ENCODE measurements at places on chromosomes 11 and 22. TPM values are rescaled to one million over a fixed set of nuclear protein-coding genes. Genes with fewer than 3 reads are reported as not detected.

The PDE2A gene
- total RNA-seq: 2.6 TPM

The SLC37A2 gene
- total RNA-seq: 0.30 TPM

The OR5A1 gene
- not detected for total RNA-seq

The OR8D1 gene
- total RNA-seq: not detected

The JAML gene
- not detected for total RNA-seq

The OVCH2 gene
- total RNA-seq: not detected

The TEX54 gene
- total RNA-seq: not detected

The SYCE3 gene
- not detected for total RNA-seq

The IRAG1 gene
- total RNA-seq: 3.6 TPM

The OR6Q1 gene
- not detected for total RNA-seq

The MTMR2 gene
- 28.7 TPM for total RNA-seq

The SLC22A8 gene
- not detected for total RNA-seq

The MCM5 gene
- 26.8 TPM for total RNA-seq

The PANX2 gene
- 0.35 TPM for total RNA-seq

The HTATIP2 gene
- total RNA-seq: 33.3 TPM

The F2 gene
- total RNA-seq: not detected

The SLC7A4 gene
- total RNA-seq: 0.23 TPM

The RIMBP3C gene
- 0.15 TPM for total RNA-seq

The TMEM191B gene
- 0.60 TPM for total RNA-seq

The PTPN5 gene
- not detected for total RNA-seq

The KRTAP5-9 gene
- total RNA-seq: not detected

Data from smooth muscle cell of the coronary artery (primary cell).